GM04504 (cell line): ENCODE measurements at places on chromosomes 3 and 15.
A peak's percentile ranks its signal among the peaks of the same experiment; 100 is the strongest.

DNA sequence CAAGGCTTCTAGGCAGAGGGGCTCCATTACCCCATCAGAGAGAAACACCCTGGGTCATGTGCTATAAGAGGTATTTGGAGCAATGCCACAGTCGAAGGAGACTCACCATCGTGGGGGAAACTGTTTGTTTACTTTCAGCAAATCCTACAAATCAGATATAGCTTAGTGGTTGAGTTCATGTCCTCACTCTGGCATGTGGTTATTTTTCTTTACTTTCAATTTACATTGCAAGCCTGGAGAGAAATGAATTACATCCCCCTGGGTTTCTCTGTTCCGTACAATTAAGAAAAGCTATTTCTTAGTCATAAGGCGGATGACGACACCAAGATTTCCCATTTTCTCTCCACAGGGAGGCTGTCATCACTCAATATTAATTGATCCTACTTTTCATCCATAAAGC, 36.9 kb downstream of the RFTN1 start:
- DNase-seq = peak; percentile 59

- peak; percentile 7 for DNase-seq
These were observed 383.0 kb downstream of the TBL1XR1 start for GRCh38 chr3:176814285-176814684.

DNA sequence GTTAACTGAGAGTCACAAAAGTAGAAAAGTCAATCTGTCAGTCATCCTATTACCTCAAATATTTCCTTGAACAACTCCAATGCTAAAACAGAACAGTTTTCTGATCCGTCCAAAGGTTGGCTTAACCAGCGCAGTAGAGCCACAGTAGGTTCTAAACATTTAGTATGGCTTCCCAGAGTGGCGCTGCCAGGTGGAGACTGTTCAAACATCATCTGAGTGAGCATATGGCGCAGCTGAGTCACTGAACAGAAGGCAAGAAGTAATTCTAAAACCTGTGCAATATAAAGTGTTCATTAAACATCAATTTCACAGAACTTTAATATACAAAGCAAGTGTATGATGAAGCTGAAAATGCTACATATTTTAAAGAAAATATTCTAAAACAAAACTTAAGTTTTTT, 19.9 kb downstream of the CIP2A start:
- no peak for DNase-seq

DNA sequence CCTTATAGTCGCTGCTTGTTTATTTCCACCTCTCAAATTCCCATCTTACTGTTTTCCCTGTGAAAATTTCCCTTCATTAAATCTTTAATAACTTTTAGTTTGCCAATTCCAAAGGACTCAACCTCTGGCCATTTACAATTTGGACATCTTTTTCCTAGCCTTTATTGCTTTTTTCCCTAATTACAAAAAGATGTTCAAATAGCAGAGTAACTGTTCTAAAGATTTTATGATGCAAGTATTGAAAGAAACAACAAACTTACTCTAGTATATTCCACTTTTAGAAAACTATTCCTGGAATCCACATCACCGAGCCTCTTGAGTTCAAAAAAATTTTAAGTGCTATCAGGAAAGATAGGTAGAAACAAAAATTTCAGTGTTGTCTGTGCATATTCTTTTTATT, 174.1 kb upstream of the UBE2E2 start:
- no peak for DNase-seq

DNA sequence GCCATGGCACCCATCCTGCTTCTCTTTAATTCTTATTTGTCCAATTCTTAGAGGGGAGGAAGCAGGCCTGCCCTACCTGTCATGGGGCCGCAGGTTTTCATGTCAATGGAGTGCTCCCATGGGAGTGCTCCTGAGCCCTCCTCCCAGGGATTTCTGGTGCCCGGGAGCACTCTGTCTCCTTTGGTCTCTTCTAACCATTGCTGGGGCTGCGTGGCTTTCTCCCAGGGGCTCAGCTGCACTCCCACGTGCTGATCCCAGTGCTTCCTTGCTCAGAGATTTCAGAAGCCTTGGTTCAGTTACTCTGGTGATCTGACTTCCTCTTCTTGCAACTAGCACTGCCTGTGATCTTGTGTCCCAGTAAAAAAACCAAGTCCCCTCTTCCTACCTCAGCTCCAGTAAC, 68.0 kb upstream of the ARL8B start:
- DNase-seq = no peak

GRCh38 chr3:47892286-47893040, 89.5 kb downstream of the DHX30 start:
- no peak for DNase-seq

- no peak for DNase-seq
These were observed 32.6 kb downstream of the EIF2AK4 start for GRCh38 chr15:39966521-39966920.

DNA sequence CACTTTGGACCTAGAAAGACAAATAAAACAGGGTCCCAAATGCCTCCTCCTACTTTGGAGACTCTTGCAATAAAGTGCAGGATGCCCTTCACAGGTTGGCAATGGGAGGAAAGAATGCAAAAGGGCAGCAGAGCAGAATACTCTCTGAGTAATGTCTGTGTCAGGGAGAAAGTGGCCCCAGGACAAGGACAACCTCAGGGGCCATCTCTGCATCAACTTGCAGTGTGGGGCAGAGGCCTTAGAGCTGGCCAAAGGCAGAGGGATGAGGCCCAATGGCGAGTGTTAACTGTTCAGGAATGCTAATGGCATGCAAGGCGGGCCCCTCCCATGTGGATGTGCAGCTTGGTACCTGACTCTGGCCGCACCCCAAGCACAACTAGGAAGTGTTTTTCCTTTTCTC, 8.4 kb downstream of the UPK1B start:
- DNase-seq = no peak

GRCh38 chr3:87228316-87228715, 1.2 kb downstream of the CHMP2B start:
- no peak for DNase-seq

GRCh38 chr15:43516185-43516584, 1.2 kb upstream of the MAP1A start:
- DNase-seq = no peak

- DNase-seq = no peak
These were observed 1.3 kb downstream of the SCAANT1 start for GRCh38 chr3:63910891-63911290.

- DNase-seq = no peak
These were observed 253 bp downstream of the IFT80 start for GRCh38 chr3:160398820-160399124.

GRCh38 chr15:80695911-80696661, 976 bp downstream of the ABHD17C start:
- DNase-seq = no peak

- no peak for DNase-seq
These were observed 30.6 kb upstream of the UBE3A start for GRCh38 chr15:25469377-25469776.

DNA sequence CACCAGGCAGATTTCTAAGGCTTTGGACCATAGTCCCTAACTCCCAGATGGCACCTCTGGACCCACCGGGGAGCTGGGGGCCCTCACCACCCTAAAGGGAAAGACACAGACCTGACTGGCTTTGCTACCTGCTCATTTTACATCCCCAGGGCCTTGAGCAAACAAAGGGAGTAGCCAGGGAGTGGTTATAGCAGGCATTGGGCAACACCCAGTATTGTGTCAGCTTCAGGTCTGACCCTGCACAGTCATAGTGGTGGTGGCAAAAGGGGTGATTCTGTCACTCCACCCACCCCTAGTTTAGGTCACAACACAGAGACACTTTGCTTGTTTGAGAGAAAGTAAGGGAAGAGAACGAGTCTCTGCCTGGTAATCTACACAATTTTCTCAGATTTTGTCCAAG, 352.5 kb downstream of the DIPK2A start:
- no peak for DNase-seq

DNA sequence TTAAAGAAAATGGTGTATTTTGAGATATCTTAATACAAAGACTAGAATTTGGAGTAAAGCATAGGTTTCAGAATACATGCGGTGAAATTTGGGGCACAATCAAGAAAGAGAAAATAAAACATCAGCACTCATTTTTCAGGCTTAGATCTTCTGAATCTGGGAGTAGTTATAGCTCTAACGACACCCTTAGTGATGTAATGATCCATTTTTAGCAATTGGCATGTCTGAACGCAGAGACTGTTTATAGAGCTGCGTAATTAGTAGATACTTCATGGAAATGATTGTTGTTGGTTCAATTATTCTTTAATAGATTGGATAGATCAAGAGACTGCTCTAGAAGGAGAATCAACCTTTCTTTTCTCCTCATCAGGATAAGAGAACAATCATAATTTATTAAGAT, 47.5 kb upstream of the SNRK start:
- DNase-seq = no peak

DNA sequence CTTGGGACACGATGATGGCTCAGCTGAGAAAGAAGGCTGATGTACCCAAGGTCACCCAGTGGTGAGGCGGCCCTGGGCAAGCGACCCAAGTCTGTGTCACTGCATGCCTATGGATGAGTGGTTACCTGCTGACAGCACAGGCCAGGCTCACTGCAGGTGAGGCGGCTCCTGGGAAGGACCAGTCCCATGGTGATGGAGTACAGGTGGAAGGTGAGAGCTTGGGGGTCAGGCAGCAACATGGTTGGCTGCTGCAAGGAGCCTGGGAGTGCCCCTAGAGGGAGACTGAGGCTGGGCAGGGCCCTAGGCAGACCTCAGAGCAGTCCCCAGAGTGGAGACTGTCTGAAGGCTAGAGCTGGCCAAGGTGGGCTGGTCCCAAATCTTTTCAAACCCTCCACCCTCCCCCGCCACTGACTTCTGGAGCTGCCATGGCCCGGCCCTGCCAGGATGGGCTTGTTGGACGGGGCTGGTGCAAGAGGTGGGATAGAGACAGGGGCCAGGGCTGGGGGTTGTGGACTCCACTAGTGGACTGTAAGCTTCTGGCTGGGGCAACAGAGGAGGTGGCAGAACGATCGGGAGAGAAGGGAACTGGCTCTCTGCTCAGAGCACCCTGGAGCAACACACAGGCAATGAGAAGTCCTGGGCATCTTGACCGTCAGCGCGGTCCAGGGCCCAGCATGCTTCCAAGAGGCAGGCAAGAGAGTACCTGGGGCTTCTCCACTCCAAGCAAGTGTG, 72.5 kb upstream of the SLC6A11 start:
- no peak for DNase-seq

DNA sequence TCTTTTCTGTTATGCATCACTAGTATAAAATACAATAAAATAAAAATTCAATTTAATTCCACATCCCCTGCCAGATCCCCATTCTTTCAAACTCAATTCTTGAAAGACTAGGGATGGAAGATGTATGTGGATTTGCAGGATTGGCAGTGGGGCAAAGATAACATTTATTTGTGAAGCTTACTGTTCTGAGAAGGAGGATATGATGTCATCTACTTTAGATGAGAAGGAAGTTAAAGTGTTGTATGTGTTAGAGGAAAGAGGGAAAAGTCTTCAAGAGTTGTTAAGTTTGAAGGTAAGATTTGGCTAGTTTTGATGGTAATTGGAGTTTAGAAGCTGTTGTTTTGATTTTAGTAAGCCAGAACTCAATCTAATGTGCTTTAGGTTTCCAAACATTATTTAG, 845.1 kb upstream of the NR2F2 start:
- DNase-seq = no peak
